Activated CD4-positive, alpha-beta T cell treated with anti-CD3 and anti-CD28 coated beads for 1 hour (primary cell): ENCODE measurements at places on chromosomes 13 and 19.

DNA sequence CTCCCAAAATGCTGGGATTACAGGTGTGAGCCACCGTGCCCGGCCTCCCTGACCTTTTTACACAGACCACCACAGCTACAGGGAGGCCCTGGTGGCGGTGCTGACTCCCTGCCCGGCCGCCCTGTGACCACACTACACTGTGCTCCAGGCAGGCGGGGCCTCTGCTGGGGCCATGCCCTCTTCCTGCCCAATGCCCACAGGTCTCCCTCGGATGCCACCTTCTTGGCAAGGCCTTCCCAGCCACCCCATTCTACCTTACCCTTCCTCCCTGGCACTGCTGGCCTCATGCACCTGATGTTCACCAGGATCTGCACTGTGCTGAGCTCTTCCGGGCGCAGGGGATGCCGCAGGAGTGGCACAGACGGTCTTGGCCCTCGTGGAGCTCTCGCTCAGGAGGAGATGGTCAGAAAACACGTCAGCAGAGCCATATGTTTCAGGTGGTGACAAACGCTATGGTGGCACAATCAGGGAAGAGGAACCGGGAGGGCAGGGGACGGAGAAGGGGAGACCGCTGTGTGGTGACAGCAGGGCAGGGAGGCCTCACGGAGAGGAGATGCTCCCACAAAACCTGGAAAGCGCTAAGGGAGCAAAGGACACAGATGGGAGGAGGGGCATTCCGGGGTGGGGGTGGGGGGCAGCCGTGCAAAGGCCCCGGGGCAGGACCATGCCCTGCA, 4.1 kb downstream of the PIP5K1C start:
- DNase-seq, result no peak

GRCh38 chr19:46698395-46699321, 18.3 kb downstream of the PRKD2 start:
- DNase-seq, result no peak

DNA sequence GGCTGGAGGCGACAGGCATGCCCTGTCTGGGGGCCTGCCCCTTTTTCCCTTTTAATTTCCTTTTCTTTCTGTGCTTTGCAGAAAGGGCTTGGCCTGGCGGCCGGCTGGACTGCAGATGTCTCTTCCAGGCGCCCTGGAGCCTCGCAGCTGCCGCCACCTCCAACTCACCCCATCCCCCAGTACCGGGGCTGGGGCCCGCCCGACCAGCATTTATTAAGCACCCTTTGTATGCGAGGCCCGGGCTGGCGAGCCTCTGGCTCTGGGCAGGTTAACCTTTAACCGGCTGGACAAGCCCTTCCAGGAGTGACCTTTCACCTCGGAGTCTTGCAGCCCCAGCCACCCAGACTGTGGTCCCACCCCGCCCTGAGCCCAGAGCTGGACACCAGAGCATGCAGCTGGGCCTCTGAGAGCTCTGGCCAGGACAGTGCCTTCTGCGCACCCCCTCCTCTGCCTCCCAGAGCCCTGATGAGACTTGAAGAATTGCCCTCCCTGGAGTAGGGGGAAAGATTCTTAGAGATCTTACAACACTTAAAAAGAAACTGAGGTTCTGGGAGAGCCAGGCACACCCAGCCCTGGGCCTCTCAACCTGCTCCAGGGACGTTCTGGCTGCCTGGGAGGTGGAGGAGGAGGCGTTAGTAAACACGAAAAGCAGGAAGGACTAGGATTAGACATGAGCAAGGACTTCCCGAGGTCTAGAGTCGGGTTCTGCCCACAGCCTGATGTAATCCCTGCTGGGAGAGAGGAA, 1.1 kb upstream of the NR2F6 start:
- DNase-seq, result no peak

DNA sequence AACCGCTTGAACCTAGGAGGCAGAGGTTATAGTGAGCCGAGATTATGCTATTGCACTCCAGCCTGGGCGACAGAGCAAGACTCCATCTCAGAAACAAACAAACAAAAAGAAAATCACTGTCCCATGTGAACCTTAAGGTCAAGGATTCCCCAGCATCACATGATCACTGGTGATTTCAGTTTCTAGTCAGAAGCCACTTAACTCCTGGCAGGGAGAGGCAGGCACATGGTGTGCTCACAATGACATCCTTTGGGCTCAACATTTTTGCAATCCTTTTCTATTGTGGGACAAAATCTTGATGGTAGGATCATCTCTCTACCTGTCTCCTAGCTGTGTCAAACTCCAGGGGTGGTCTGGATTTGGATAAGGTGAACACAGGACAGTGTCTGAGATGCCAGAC, 12.1 kb downstream of the AKAP8 start:
- DNase-seq, result no peak

DNA sequence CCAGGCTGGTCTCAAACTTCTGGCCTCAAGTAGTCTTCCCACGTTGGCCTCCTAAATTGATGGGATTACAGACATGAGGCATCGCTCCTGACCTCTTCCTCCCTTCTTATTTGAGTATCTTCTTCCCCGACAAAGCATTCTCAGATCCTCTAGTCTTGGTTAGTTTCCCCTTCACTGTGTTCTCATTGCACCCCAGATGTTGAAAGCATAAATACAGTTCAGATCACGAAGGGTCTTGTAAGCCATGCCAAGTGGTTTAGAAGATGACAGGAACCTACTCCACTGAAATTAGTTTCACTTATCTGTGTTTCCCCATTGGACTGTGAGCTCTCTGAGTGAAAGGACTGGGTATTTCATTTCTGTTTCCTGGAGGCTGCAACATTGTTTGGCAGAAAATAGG, 100.7 kb downstream of the DGKH start:
- DNase-seq, result no peak

DNA sequence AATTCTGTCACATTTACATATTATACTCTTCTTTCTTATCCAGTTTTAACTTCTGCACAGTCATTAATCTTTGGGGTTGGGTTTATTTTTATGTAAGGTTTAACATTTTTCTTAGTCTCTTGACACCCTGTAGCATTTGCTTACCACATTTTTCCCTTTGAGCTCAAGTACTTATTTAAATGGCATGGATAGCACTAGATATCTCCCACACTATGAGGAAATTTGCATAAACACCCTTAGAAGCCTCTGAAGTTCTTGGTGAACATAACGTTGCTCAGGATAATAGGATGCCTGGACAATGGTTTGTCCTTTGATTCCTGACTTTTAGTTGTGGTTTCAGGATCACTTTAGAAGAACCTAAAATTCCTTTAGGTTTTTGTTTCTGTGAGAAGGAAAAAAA, 338.9 kb downstream of the PCDH17 start:
- DNase-seq, result no peak

- no peak for DNase-seq
Measured at GRCh38 chr13:43686557-43686956, 100.2 kb downstream of the ENOX1 start.

- DNase-seq, result peak; percentile 67
Measured at GRCh38 chr19:10505583-10506229, 2.5 kb upstream of the KEAP1 start.

DNA sequence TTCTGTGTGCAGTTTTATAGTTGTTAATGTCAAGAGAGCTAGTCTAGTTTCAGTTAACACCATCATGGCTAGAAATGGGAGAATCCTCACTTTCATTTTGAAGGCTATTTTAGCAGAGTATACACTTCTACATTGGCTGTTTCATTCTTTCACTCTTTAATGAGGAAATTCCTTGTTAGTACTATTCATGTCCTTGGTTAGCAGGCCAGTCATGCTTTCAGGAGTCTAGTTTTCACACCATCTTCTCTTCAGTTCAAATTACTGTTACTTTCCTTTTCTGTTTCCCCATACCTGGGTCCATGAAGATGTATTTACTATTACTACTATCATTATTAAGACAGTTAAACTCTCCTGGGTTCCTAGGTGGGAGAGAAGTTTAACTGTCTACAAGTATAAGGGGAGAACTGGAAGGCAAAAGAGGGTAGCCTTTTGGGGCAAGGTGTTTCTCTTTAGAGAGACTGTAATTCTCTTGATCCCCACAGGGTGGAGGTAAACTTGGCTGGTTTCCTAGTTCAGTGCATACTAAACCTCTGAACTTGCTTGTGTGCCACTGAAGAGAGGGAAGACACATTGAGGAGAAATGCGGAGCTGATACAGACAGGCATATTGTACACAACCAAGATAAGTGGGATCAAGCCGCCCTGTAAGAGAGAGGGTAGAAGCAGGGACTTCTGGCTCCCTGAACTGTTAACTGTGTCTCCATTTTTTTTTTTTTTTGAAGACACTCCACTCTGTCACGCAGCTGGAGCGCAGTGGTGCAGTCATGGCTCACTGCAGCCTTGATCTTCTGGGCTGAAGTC, 41.3 kb upstream of the IGFL4 start:
- no peak for DNase-seq

DNA sequence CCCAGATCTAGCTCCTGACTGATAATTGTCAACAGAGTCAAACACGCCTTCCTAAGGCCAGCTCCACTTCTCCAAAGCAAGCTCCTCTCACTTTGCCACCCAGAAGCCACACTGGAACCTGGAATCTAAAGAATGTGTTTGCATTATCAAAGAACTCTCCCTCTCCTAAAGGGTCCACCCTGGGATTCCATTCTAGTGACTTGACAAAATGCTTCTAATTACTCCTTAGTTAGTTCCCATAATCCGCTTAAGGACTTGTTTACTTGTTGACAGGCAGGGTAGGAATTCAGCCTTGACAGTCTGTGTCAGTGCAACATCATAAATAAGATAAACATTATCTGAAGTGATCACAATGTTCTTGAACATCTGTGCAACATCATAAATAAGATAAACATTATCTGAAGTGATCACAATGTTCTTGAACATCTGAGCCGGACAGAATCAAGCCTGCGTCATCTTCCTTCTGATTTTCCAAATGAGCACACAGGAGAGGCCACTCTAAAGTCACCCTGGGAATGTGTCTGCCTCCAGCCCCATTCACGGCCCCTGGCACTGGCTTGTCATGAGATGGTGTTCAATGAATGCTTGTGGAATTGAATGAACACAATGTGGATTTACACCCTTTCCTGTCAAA, 512.1 kb downstream of the IRS2 start:
- no peak for DNase-seq

- DNase-seq, result no peak
Measured at GRCh38 chr19:10184636-10185035, 10.1 kb downstream of the DNMT1 start.

GRCh38 chr13:73025217-73026012, 33.4 kb upstream of the KLF5 start:
- DNase-seq, result no peak

DNA sequence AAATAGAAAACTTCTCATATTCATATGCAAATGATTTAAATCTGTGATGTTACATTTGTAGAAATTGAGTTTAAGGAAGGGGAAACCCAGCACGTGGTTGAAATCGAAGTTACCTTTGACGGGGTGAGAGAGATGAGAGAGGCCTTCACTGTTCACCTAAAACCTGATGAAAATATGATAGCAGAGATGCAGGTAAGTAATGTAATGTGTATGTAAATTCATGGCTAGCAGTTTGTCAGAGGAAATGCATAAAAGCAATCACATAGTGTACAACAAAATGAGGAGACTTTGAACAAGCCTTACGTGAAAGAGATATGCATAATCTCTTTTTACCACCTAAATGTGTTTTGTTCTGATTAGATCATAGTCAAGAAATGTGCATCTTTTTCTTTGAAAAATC, 134.6 kb downstream of the STOML3 start:
- DNase-seq, result no peak

DNA sequence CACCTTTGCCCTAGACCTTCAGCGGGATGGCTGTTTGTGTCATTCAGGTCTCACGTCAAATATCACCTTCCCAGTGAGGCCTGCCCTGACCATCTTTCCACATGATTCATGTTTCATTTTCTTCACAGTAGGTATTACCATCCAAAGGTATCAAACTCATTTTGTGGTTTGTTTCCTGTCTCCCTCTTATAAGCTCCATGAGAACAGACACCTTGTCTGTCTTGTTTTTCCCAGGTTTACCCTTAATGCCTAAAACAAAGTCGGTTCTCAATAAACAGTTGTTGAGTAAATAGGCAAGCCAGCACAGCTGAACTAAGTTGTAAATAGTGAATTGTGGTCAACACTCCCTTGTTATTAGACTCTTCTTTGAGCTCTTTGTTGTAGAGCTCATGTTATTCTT, 122.6 kb upstream of the GJB6 start:
- DNase-seq, result no peak

- no peak for DNase-seq
Measured at GRCh38 chr19:41937525-41938468, 9.5 kb upstream of the ERFL start.

- no peak for DNase-seq
Measured at GRCh38 chr13:24698686-24699085, 18.5 kb downstream of the ATP12A start.

DNA sequence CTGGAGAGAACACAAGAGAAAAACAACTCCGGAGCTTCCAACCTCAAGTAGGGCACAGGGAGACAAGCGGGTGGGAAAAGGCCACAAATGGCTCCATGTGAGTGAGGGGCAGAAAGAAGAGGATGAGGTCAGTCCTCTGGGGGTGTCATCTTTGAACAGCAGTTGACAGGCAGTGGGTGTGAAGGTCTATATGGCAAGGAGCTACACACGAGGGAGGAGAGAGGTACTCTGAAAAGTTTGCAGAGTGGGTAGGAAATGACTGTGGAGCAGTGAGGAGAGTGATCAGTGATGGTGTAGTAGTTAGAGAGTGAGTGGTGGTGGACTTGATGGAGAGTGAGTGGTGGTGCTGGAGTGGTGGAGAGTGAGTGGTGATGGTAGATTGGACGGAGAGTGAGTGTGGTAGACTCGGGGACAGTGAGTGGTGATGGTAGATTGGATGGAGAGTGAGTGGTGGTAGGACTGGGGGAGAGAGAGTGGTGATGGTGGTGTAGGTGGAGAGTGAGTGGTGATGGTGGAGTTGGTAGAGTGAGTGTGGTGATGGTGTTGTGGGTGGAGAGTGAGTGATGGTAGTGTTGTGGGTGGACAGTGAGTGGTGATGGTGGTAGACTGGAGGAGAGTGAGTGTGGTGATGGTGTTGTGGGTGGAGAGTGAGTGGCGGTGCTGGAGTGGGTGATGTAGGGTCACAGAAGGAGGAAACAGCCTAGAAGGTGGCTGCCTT, 4.0 kb downstream of the TFDP1 start:
- DNase-seq, result no peak
